Neural progenitor cell (in vitro differentiated cells): ENCODE measurements at places on chromosomes 7 and 10.
A peak's percentile ranks its signal among the peaks of the same experiment; 100 is the strongest.

GRCh38 chr7:150797661-150798060 lies 2.5 kb downstream of the TMEM176B start:
- DNase-seq: no peak

GRCh38 chr10:24554036-24554435 lies 169.7 kb downstream of the ARHGAP21 start:
- DNase-seq: no peak

- DNase-seq: no peak
These were observed 58.2 kb upstream of the CAMK2B start for GRCh38 chr7:44383566-44383965.

GRCh38 chr7:120997882-120998474 lies 9.5 kb downstream of the CPED1 start:
- DNase-seq: no peak

- no peak for DNase-seq
These were observed 49.1 kb downstream of the LHPP start for GRCh38 chr10:124510759-124511158.

DNA sequence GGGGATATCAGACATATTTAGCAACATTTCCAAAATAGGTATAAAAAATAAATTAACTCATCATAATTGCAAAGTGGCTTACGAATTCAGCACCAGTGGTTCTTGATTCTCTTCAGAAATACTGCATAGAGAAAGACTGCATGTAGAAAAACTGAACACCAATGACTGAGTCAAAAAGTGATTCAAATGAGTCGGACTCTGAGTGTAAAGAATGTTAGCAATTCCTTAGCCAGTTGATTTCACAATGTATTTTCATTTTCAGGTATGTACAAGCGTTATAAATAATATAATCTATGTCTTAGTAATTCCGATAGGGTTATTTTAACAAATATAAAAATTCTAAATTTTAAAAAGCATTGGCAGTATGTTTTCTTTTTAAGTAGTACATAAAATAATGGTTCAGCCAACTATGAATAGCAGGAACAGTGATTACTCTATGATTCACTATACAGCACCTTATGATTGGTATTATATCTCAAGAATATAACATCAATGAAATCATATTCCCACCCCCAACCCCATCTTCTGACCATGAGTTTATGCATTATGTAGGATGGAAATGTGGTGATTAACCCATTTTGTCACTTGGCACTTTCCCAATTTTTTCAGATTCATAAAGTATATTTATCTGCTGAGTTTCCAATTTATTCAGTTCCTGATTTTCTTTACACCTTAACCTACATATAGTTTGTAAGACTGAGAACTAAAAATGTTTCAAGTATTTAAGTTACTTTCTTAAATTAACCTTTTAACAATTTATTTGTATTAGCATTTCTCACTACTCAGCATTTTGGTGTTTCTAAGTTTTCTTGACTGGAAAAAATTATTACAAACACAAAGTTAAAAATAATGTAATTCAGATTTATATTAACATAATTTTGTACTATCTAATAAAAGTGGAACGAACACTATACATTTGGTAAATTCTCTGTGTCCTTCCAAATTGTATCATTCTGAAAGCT lies 33.9 kb downstream of the DNAJC1 start:
- no peak for DNase-seq

DNA sequence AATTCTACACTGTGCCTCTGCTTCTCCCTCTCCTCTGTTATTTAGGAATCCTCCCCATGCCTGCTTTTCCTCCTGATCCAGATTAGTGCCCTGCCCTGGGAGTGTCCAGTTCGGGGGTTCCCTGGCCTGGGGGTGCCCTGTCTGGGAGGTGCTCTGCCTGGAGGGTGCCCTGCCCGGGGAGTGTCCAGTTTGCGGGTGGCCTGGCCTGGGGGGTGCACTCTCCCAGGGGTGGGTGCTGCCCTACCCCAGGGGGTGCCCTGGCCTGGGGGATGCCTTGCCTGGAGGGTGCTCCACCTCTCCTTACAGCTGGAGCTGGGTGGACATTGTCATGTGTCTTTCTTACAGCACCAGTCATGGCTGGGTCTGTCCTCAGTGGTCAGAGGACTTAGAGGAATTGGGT lies 20.2 kb downstream of the RAMP3 start:
- DNase-seq: no peak

GRCh38 chr10:4656576-4657194 lies 169.3 kb upstream of the AKR1E2 start:
- DNase-seq: peak; percentile 81
